HFFc6 (cell line): ENCODE measurements at places on chromosomes 16 and 17.

DNA sequence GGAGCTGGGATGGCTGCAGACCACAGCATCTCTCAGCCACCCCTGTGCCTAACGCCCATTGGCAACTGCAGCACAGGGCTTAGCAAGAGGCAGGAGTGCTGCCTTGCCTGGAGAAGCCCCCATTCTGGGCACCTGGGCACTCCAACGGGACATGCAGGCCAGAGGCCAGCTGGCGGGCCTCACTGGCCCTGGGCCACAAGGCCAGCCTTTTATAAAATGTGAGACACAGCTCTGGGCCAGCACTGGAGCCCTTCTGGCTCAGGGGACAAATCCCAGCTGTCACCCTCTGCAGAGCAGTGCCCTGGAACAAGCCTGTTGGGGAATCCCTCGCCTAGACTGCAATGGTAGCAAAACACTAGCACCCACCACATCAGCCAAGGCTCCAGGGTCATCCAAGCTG lies 171.8 kb downstream of the WSCD1 start:
- DNase-seq: no peak
- peaks cover 25% of the 10 kb centered on the region for H3K27me3 ChIP-seq
- no peak overlapping the region for H3K27ac ChIP-seq
- no peaks in the 10 kb centered on the region for H3K36me3 ChIP-seq
- H3K4me3 ChIP-seq: no peak overlapping the region

DNA sequence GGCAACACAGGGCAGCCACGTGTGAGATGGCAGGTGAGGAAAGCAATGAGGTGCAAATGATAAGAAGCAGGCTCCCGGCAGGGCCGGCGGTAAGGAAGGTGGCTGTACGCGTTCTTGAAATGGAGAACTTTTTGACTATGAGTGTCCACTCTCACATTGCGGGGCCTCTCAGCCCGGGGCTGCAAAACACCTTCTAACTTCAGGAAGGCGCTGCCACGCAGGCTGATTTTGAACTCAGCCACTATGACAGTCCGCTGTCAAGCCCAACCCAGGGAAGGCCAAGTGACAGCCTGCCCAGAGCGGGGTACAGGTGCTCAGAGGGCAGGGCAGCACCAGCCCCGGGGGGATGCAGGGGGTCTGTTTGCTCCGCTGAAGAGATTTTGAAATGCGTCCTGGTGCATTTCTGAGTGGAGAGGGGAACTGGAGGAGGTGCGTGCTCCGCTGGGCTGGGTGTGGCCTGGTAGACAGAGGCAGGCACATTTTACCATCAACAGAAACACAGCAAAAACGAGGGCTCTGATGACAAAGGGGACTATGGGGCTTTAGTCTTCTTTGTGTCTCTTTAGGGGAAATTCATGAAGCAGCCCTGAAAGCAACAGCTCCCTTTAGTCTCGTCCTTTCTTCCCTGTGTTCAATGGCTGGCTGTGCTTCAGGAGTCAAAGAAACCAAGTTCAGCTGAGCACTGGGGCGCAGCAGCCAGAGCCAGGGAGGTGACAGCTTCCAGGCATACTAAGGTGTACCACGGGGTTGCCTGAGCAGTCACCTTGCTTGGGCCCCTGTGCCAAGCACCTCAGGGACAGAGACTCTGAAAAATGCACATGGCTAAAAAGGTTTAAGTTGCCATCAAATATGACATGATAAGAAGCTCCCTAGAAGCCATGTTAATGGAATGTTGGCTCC lies 14.6 kb upstream of the SREBF1 start:
- H3K27me3 ChIP-seq: peaks cover 13% of the 10 kb centered on the region
- DNase-seq: no peak
- no peak overlapping the region for H3K27ac ChIP-seq
- H3K36me3 ChIP-seq: peaks cover 17% of the 10 kb centered on the region; the same call in 1 of the 2 replicates

- no peak overlapping the region for H3K4me3 ChIP-seq
- no peaks in the 10 kb centered on the region for H3K36me3 ChIP-seq
- H3K27ac ChIP-seq: no peak overlapping the region
- H3K4me1 ChIP-seq: no peaks in the 10 kb centered on the region
- H3K27me3 ChIP-seq: no peaks in the 10 kb centered on the region
Observed at GRCh38 chr16:25957707-25958106, 265.9 kb downstream of the HS3ST4 start.

DNA sequence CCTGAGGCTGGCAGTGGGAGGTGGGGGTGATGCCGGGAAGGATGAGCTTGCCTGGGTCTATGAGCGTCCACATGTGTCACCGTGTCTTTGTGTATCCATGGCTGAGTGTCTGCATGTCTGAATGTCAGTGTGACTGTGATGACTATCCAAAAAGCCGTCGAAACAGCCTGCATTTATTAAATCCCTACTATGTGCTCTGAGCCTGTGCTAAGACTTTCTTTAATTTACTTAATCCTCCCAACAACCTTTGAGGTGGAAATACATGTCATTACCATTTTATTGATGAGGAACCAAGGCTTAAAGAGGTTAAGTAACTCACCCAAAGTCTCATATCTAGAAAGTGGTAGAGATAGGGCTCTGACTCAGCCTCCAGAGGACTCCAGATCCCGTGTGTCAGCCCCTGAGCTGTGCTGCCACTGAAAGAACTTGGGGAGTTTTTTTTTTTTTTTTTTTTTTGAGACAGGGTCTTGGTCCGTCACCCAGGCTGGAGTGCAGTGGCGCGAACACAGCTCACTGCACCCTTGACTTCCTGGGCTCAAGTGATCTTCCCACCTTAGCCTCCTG lies 20.0 kb downstream of the ARHGAP23 start:
- H3K36me3 ChIP-seq: peaks cover 17% of the 10 kb centered on the region; the same call in 1 of the 2 replicates
- H3K4me1 ChIP-seq: peaks cover 65% of the 10 kb centered on the region
- H3K27ac ChIP-seq: peak overlapping the region; percentile 98
- H3K4me3 ChIP-seq: peak overlapping the region; percentile 47
- peak; percentile 39 for DNase-seq
- peaks cover 2% of the 10 kb centered on the region for H3K27me3 ChIP-seq

DNA sequence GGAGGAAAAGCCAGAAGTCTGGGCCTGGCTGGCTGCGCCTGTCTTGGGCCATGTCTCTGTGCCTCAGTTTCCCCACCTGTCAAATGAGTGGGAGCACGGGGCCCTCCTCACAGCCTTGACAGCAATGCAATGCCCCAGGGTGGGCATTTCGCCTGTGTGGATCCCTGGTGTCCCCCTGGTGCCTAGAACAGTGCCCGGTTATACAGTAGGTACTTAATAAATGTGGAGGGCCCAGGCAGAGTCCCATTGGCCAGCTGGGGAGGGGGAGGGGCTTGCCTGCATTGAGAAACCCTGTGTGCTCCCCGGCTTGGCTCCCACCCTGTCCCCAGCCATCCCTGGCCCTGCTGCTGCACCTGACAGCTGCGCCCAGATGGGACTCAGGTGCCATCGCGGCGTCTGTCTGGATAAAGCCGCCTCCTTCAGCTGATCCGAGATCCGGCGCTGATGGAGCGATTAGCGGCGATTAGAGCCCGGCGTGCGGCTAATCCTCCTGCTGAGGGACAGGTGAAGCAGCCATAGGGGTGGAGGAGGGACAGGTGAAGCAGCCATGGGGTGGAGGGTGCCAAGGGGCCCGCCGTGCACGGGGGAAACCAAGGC lies 12.4 kb downstream of the ZFPM1 start:
- H3K4me3 ChIP-seq: no peak overlapping the region
- DNase-seq: no peak
- H3K27me3 ChIP-seq: peaks cover 5% of the 10 kb centered on the region
- H3K4me1 ChIP-seq: peaks cover 5% of the 10 kb centered on the region

DNA sequence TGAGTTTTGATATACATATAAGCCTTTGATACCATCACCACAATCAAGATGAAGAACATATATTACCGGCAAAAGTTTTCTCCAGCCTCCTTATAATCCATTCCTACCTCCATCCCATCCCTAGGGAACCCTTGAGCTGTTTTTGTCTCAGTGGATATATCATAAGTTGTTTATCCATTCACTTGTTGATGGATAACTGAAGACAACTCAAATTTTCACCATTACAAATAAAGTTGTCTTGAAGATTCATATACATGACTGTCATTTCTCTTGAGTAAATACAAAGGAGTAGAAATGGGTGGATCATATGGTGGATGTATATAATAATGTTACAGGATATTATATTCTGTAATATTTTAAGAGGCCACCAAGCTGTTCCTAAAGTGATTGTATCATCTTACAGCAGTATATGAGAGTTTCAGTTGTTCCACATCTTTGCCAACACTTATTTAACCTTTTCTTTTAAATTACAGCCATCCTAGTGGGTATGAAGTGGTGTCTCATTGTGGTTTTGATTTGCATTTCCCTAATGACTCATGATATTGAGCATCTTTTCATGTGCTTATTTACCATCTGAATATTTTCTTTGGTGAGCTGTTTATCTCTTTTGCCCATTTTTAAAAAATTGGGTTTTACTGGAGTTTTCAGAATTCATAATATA lies 17.4 kb downstream of the NF1 start:
- no peak overlapping the region for H3K27ac ChIP-seq
- peaks cover 18% of the 10 kb centered on the region for H3K36me3 ChIP-seq
- H3K4me3 ChIP-seq: no peak overlapping the region
- H3K27me3 ChIP-seq: no peaks in the 10 kb centered on the region; the same call in 1 of the 2 replicates

DNA sequence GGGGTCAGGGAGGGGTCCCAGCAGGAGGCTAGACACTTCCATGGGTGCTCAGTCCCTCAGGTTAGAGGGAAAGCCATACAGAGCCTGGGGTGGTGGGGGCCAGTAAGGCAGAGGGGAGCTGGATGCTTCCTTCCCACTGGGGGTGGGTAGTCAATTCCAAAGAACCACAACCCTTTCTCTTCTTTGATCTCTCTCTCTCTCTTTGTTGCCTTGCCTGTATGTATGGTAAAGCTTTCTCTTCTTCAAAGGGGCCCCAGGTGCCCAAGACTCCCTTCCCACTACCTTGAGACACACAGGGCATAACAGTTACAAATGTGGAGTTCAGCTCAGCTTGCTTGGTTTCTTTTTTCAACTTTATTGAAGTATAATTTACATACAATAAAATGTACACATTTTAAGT lies 30.5 kb upstream of the C1QL1 start:
- H3K27me3 ChIP-seq: peaks cover 28% of the 10 kb centered on the region
- DNase-seq: no peak
- no peaks in the 10 kb centered on the region for H3K4me1 ChIP-seq
- no peaks in the 10 kb centered on the region for H3K36me3 ChIP-seq

GRCh38 chr17:42122371-42123303 lies at the start of gene HSPB9:
Gene HSPB9 (plus strand): TSS chr17:42122804. CDS start chr17:42122851, 47 bp downstream.
- H3K27ac ChIP-seq: no peak within 1 kb of the TSS; the same call in 1 of the 2 replicates
- peaks cover 21% of the 10 kb centered on the region for H3K4me1 ChIP-seq
- H3K4me3 ChIP-seq: no peak within 1 kb of the TSS
- H3K36me3 ChIP-seq: peaks cover 15% of the 10 kb centered on the region
- H3K27me3 ChIP-seq: peaks cover 6% of the 10 kb centered on the region

GRCh38 chr16:24988593-24989338 lies 26.4 kb downstream of the ARHGAP17 start:
- no peaks in the 10 kb centered on the region for H3K27me3 ChIP-seq
- peaks cover 92% of the 10 kb centered on the region for H3K4me1 ChIP-seq
- H3K4me3 ChIP-seq: peak overlapping the region; percentile 73
- peak; percentile 58 for DNase-seq
- H3K27ac ChIP-seq: peak overlapping the region; percentile 90
- peaks cover 11% of the 10 kb centered on the region for H3K36me3 ChIP-seq

DNA sequence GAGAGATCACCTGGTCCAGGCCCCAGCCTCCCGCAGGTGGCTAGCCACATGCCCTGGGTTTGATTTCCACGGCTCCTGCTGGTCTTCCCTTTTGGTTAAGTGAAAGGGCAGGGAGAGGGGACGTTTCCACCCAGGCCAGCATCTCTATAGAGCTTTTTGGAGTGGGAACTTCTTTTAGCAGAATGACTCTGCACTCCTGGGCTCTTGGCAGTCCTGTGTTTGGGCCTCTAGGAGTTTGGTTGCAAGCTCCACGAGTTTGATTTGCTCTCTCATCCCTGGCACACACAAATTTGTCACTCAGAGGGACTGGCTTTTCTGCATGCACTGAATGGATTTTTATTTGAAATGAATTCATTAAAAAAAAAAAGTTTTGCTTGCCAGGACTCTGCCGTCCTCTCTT lies 32.8 kb downstream of the MSI2 start:
- peaks cover 4% of the 10 kb centered on the region for H3K36me3 ChIP-seq
- H3K27ac ChIP-seq: no peak overlapping the region
- no peak for DNase-seq
- H3K4me1 ChIP-seq: peaks cover 21% of the 10 kb centered on the region
- H3K27me3 ChIP-seq: no peaks in the 10 kb centered on the region; the same call in 1 of the 2 replicates
- no peak overlapping the region for H3K4me3 ChIP-seq

- peaks cover 20% of the 10 kb centered on the region for H3K36me3 ChIP-seq
- DNase-seq: no peak
- no peak overlapping the region for H3K27ac ChIP-seq
- H3K4me3 ChIP-seq: no peak overlapping the region
Observed at GRCh38 chr16:89960966-89961365, 12.4 kb downstream of the DEF8 start.

- peaks cover 29% of the 10 kb centered on the region for H3K36me3 ChIP-seq
- H3K4me1 ChIP-seq: peaks cover 19% of the 10 kb centered on the region
- no peak for DNase-seq
- H3K27me3 ChIP-seq: peaks cover 4% of the 10 kb centered on the region
Observed at GRCh38 chr16:48292452-48292851, 45.1 kb upstream of the ABCC11 start.

- peaks cover 43% of the 10 kb centered on the region for H3K4me1 ChIP-seq
- H3K4me3 ChIP-seq: no peak overlapping the region
- H3K36me3 ChIP-seq: peaks cover 42% of the 10 kb centered on the region
Observed at GRCh38 chr16:8852534-8852933, 16.3 kb downstream of the CARHSP1 start.

DNA sequence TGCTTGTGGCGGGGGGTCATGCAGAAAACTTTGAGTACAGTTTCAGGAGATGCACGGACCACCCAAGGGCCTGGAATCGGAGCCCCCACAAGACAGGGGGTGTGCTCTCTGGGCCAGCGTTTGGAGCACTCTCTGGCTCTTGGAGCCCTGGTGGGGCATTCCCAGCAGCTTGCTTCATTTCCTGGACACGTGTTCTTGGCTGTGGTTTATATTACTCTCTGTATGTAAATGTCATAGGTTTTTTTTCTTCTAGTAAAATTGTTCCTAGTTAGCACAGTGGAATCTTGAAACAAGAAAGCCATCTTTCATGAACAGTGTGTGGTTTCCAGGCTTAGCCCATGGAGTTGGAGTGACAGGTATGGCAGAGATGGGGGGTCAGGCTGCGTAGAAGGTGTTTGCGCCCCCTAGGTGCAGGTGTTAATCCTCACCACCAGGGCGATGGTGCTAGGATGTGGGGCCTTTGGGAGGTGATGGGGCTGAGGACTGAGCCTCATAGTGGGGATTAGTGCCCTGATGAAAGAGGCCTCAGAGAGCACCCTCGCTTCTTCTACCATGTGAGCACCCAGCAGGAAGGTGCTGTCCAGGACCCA lies 79.8 kb downstream of the JPH3 start:
- peak overlapping the region; percentile 58; the same call in 1 of the 2 replicates for H3K27ac ChIP-seq
- peaks cover 20% of the 10 kb centered on the region for H3K4me1 ChIP-seq
- DNase-seq: peak; percentile 55
- no peak overlapping the region for H3K4me3 ChIP-seq
